ENCODE measurements at places on chromosomes 6 and 20.

GRCh38 chr6:139497345-139497961 lies 123.0 kb upstream of the CITED2 start:
- no peak for DNase-seq

GRCh38 chr20:38298768-38299288 lies 5.1 kb upstream of the BPI start:
- no peak for DNase-seq

DNA sequence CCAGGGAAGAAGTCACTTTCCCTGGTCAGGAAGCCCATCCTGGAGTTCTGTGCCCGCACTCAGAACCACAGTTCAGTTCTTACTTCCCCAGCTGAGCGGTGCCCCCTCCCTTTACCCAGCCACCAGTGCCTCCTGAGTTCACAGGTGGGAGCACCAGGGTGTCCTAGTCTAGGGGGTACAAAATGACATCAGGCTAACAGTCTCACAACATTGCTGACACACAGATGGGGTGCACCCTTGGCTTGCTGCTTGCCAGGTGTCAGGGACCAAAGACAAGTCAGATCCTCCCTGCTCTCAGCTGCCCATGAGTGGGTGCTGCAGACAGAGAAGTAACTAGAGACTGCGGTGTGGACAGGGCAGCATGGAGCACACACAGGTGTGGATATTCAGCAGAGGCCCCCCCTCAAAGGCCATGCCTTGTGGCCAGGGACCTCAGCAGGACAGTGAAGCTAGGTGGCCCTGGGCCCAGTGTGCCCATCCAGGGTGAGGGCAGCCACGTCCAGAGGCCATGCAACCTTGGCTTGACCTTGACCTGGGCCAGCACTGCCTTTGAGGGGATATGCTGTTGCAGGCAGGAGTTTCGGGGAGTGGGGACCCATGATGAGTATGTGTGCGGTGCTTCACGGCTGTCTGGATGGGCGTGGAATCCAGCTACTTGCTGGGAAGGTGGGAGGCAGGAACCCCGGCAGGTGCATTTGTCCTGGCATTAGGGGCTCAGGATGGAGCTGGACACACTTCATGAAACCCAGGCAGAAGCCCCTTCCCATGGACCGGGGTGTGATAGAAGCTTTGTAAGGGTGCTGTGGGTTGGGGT lies 110.4 kb upstream of the FRMD1 start:
- DNase-seq = no peak

GRCh38 chr6:159852877-159853276 lies 37.9 kb upstream of the MAS1 start:
- no peak for DNase-seq

DNA sequence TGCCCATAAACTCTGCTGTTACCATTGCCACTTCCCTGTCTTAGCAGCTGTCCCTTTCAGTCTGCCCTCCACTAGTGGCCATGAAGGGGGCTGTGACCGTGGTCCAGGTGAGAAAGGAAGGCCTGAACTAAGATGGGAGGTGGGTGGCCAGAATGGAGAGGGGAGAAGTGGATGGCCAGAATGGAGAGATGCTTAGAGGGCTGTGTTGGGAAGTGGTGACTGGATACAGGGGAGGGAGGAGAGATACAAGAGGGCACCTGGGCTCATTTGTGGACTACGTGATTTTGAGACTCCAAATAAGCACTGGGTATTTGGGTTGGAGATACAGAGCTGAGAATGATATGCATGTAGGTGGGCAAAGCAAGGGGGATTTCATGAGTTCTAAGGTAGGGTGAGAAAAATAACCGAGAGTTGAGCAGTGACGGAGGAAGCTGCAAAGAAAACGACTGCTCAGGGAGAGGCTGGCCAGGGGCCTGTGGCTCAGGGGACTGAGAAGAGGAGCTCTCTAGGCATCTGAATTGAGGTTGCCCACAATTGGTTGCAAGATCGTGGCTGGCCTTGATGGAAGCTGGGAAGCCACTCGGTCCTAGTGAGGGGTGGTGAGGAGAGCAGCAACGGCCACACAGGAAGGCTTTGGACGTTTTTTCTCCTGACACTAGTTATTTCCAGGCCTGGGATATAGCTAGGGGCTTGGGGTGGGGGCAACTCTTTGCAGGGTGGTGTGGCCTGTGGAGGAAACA lies 36.9 kb downstream of the PANK2 start:
- DNase-seq = no peak

DNA sequence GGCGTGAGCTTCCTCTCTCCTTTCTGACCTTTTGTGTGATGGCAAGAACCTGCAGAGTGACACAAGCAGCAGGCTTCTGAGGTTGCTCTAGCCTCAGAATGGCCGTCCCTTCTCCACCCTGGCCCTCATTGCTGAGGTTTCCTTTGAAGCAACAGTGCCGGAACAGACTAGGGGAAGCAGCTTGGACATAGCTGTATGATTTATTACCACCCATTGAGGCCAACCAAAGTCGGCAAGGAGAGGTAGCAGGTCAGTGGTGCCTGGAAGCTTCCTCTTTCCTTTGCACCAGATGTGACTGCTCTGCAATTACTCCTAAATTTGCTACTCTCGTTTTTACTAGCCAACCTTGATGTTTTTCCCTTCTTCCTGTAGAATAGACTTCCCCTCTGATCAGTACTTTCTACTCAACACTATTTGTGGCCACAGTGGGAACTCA lies 31.4 kb downstream of the PTPN1 start:
- DNase-seq = no peak

- DNase-seq = no peak
These were observed 3.7 kb upstream of the BEND6 start for GRCh38 chr6:56951049-56951831.

DNA sequence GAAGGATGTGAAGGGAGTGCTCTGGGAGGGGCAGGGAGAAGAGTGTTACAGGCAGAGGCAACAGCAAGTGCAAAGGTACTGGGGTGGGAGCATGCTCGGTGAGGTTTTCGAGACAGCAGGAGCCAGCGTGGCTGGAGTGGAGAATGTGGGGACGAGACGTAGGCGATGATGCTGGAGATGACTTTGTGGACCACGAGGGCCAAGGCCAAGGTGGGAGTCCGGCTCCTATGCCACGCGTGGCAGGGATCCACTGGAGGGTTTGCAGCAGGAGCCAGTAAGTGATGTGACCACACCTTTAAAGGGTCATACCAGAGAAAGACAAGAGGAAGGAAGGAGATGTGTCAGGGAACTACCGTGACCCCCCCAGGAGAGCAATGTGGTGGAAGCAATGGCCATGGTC lies 7.3 kb downstream of the PTGIS start:
- no peak for DNase-seq

GRCh38 chr20:41306061-41306727 lies 11.3 kb downstream of the ZHX3 start:
- no peak for DNase-seq

DNA sequence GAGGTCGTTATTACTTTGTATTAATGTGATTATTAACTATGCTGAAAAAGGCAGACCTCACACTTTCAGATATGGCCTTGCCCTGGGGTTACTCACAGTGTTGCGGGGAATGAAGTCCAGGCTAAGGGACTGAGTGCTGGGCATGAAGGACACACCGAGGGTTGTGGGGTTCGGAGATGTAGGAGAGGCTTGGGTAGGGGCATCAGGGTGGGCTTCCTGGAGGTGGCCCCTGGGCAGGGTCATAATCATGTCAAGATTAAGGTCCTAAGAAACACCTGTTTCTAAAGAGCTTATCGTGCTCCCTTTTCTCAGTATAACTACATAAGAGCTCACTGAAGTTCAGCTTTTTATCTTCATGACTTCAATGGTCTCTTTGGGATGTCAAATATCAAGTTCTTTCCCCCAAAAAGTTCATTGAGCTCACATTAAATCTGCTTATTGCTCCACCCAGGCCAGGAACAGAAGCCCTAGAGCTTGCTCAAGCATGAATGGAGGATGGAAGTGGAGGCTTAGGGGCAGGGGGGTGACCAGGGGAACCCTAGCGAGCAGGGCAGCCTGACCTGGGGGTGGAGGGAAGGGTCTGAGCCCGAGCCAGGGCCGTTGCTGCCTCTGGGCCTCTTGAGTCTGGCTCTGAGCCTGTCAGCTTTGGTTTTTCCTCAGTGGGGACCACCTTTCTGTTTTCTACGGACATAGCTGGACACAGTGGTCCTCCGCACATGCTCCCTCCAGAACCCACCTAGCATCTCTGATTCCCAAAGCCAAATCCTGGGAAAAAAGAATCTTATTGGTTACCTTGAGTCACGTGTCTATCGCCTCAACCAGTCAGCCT lies 37.3 kb upstream of the TGM2 start:
- DNase-seq = no peak

GRCh38 chr6:11358904-11359830 lies 126.7 kb upstream of the NEDD9 start:
- DNase-seq = no peak
